CD4-positive, alpha-beta T cell treated with Interleukin-6 at 100 ng/mL for 8 hours (primary cell): ENCODE measurements at places on chromosomes 3 and 15.

DNA sequence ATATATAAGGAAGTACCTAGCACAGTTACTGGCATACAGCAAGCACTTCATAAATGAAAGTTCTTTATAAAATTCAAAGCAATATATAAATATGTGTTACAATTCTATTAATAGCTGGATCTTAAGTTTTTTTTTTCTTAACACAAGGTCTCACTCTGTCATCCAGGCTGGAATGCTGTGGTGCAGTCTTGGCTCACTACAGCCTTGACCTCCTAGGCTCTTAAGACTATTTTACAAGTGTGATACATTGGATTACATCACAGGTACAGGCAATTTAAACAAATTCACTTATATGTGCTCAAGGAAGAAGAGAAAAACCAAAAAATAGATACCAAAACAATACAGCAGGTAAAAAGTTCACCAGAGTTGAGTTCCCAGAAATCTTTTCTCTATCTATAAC, 60.6 kb downstream of the ZNF280D start:
- DNase-seq, result no peak

DNA sequence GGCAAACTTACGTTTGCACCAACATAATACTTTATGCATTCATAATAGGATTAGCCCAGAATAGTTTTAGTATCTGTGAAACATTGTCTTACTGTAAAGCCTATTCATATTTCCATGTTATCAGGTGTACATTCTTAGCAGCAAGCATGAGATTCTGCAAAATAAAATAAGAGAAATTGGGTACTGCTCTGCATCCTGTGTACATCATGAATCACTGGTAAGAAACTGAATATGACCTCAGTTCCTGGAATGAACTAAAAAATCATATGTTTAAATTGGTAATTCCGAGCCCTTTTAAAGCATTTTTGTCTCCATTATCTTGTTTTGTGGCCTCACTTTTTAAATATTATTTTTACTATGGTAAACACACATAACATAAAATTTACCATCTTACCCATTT, 605.1 kb downstream of the ROBO1 start:
- no peak for DNase-seq

- DNase-seq, result no peak
Observed at GRCh38 chr3:194340757-194341400, 10.2 kb downstream of the CPN2 start.

- no peak for DNase-seq
Observed at GRCh38 chr3:61387817-61388216, 136.6 kb upstream of the FHIT start.

DNA sequence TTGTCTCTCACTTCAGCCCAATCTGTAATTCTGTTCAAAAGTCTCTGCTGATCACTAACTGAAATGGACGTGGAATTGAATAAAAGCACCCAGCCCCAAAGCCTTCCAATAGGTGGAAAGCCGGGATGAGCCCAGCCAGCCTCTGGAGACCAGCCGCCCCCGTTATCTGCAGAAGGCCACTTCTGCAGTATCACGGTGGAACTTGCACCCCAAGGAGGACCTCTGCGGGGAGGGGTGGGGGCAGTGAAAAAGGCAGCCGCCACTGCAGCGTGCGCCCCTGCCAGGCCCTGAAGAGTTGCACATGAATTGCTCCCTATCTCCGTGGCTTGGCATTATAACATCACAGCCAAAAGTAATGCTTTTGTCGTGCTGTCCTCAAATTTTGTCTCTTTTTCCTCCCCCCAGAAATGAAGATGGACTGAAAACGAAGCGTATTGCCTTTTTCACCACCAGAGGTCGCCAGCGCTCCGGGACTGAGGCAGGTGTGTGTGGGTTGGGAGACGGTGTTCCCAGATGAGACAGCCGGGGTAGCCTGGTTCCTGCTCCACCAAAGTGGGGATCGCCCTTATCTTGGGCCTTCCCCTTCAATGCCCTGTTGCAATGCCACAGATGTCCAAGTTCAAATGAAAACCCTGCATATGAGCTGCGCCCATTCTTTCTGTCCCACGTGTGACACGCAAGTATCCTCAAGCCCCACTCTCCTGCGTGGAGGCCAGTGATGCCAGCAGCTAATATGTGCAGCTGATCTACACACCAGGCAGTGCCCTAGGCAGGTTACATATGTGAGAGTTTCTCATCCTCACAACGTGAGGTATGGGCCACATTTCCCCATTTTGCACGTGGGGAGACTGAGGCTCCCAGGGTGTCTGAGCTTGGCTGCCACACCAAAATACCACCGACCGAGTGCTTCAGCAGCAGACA, 96.0 kb downstream of the LRRK1 start:
- peak; percentile 52 for DNase-seq

- no peak for DNase-seq
Observed at GRCh38 chr3:131716943-131717342, 214.2 kb upstream of the MRPL3 start.

GRCh38 chr3:30539206-30539605, 67.2 kb upstream of the TGFBR2 start:
- DNase-seq, result no peak

DNA sequence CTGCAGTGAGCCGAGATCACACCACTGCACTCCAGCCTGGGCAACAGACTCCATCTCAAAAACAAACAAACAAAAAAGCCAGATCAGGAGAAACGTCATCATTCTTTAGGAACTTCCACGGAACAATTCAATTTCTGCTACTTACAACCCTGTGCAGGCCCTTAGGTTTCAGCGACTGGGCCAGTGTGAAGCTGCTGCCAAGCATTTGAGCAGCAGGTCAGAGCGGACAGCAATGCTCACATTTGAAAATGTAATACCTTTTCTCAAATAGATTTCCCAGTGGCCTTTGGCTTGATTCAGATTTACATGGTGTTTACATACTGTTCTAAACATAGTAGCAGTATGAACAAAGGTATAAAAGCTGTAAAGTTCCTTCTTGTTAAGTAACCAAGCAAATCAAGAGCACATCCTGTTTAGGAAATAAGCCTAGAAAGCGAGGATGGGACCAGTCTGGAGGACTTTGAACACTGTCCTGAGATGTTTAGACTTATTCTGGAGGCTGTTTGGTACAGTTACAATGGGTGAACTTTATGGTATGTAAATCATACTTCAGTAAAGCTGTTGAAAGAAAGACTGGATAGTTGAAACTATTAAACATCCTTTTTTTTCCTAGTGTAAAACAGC, 141.2 kb downstream of the HCN4 start:
- DNase-seq, result no peak

- DNase-seq, result no peak
Observed at GRCh38 chr3:139281096-139281495, 62.7 kb upstream of the MRPS22 start.

GRCh38 chr3:119322835-119323722, 28.9 kb downstream of the ARHGAP31 start:
- DNase-seq, result peak; percentile 87

- DNase-seq, result peak; percentile 33
Observed at GRCh38 chr3:20056725-20057611, 16.7 kb downstream of the KAT2B start.

GRCh38 chr15:72474466-72474911, 359 bp downstream of the ARIH1 start:
- DNase-seq, result no peak

- DNase-seq, result no peak
Observed at GRCh38 chr3:120652896-120653545, 29.0 kb downstream of the HGD start.

- DNase-seq, result no peak
Observed at GRCh38 chr15:101803676-101804075, 367 bp downstream of the OR4F6 start.

DNA sequence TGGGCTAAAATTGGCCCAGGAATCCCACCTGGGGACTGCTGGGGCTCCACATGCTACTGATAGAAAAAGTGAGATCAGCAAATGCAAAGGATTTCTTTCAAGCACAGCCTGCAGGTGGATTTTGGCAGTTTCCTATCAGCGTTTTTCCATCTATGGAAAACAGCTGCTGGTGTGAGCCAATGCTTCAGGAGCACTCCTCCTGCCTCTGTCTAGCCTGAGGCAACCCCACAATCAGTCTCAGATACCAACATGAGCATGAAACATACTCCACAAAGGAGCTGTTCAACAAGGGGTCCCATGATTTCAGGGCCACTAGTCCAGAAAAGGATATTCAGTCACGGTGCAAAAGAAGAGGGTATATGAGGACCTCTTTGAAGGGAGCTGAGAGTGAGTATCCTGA, 311.5 kb upstream of the THBS1 start:
- no peak for DNase-seq

GRCh38 chr3:80391573-80391972, 623.8 kb upstream of the ROBO1 start:
- DNase-seq, result no peak

DNA sequence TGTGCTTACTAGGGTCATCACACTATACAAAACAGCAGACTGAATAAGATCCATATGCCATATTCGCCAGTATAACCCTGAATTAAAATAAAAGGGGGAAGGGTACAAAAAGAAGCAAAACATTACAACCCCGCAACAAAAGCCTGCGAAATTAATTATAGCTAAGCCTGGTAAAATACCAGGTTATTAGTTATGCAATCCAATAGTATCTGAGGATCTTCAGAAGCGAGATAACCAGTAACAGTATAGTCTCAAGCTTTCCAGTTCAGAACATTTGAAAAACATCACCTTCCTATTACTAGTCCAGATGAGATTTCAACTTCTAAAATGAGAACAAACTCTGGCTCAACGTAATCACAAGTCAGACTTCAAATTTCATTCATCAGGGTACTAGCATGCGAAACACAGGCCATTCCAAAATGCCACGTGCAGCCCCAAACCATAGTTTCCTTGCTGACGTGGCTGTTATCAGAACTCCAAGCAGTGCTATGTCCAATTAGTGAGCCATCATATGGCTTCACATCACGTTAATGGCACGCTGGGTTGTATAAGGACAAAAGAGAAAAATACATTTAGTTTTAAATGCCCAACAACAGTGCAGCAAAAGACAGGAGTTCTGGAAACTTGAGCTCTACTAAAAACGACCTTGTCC, 1.1 kb downstream of the SSR3 start:
- no peak for DNase-seq

GRCh38 chr15:29133321-29133720, 136.3 kb downstream of the NSMCE3 start:
- DNase-seq, result no peak

- DNase-seq, result no peak
Observed at GRCh38 chr3:50876947-50877346, 202.2 kb downstream of the DOCK3 start.

DNA sequence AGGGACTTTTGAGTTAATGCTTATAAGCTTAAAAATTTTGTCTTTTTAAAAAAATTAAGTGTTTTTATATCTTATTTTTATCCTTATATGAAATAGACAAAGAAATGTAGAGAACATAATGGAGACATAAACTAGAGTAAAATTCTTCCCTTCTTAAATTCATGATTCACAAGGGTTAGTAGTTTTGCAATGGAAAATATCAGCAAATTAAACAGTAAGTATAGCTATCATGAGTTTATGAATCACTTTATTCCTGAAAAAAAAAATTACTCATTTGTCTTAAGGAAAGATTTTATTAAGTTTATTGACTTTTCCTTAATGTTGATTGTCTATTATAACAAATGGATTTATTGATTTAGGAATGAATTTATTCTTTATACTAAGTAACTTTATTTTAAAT, 4.3 kb downstream of the ATP6V1A start:
- DNase-seq, result no peak

DNA sequence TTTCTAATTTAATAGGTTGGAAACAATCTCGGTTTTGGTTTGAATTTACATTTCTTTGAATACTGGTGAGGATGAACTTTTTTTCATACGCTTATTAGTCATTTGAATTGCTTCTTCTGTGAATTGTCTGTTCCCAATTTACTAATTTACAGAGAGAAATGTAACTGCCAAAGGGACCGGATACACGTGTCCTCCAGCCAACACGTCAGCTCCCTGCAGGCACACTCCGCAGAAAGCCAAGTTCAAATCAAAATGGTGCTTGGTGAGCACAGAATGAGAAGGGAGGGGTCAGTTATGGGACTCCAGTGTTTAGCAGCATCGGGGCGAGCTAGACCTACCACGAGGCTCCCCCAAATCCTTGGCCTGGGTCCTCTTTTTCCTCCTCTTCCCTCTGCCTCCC, 10.8 kb upstream of the TSEN2 start:
- DNase-seq, result no peak

- no peak for DNase-seq
Observed at GRCh38 chr3:96449803-96450202, 364.6 kb upstream of the EPHA6 start.

DNA sequence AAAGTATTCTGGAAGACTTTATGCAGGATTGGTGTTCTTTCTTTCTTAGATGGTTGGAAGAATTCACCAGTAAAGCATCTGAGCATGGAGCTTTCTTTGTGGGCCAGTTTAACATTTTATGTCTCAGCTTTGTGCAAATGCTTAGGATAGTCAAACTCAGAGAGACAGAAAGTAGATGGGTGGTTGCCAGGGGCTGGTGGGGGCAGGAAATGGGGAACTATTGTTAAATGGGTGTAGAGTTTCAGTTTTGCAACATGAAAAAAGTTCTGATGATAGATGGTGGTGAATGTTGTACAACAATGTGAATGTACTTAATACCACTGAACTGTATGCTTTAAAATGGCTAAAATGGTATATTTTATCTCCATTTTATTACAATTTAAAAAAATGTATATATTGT, 24.8 kb downstream of the SPCS1 start:
- no peak for DNase-seq

- peak; percentile 54 for DNase-seq
Observed at GRCh38 chr15:90001683-90002427, 731 bp downstream of the ZNF710 start.

- no peak for DNase-seq
Observed at GRCh38 chr3:15113471-15113870, 14.5 kb upstream of the RBSN start.

- no peak for DNase-seq
Observed at GRCh38 chr3:36804295-36805055, 40.1 kb upstream of the DCLK3 start.

GRCh38 chr15:45251888-45252287, at the start of gene SLC28A2:
SLC28A2 (plus strand) TSS chr15:45252234; CDS start chr15:45253216, 982 bp downstream.
- DNase-seq, result no peak

DNA sequence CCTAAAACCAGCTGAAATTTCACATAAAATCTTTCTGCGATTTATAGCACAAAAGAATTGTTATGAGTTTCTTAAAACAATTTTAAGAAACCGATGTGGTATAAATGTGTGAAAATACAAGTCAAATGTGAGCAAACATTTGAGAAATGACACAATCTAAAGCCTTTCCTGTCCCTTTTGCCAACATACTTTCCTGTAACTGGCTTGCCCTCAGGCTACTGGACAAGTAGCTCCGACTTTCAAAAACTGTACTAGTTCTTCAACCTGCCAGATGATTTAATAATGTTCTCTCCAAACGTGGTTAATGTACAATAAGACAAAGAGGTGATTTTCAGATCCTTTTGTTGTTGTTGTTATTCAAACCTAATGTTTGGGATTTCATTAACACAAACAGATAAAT, 105.9 kb upstream of the ARHGEF26 start:
- no peak for DNase-seq

- no peak for DNase-seq
Observed at GRCh38 chr3:33134026-33134625, 20.3 kb downstream of the CRTAP start.

DNA sequence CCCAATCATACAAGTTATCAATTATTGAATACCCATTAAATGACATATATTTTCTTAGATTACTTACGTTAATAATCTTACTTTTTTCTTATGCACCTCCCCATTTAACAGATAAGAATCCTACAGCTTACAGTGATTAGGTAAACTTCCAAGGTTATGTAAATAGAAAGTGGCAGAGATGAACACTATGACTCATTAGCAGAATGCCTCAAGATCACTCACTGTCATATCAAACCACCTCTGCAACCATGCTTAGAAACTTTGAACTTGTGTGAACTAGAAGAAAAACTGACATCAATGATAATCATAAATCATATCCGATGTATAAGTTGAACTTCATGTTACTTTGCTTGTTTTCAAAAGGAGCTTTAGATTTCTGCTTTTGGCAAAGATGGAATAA, 911.6 kb upstream of the ARPP21 start:
- DNase-seq, result no peak
